ENCODE measurements at places on chromosomes 2 and 18.
A peak's percentile ranks its signal among the peaks of the same experiment; 100 is the strongest.

DNA sequence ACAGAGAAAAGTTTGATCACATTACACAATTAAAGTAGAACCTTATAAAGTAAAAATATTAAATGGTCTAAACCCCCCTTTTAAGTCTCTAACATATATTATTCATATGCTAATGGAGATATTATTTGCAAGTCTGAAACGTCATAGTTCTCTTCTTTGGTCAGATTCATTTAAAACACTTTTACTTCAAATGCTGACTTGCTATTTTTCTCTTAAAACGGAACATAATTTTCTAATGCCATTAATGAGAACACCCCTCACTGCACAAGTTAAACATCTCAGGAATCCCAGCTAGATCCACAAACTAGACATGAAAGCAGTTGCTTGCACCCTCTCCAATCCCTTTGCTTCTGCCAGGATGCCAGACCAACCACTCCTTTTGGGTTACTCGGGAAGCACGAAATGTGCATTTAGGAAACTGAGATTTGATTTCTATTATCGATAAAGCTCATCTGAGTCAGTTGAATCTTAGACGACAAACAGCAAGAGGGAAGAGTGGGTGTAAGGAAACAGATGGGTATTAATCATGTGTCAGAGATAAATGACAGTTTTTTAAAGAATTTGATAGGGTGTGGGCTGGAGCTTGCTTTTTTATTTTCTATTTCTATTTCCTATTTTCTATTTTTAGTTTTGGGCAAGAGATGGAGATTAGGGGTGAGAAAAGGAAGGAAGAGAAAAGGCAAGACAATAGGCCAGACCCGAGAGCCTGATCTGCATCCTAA is 1.5 kb downstream of the ADD2 start:
- peak overlapping the region; percentile 98 for H3K27ac ChIP-seq
- no peak for DNase-seq
- H3K4me1 ChIP-seq: peaks cover 41% of the 10 kb centered on the region
- peak overlapping the region; percentile 71 for H3K4me3 ChIP-seq
- H3K36me3 ChIP-seq: no peaks in the 10 kb centered on the region
- H3K27me3 ChIP-seq: no peaks in the 10 kb centered on the region

DNA sequence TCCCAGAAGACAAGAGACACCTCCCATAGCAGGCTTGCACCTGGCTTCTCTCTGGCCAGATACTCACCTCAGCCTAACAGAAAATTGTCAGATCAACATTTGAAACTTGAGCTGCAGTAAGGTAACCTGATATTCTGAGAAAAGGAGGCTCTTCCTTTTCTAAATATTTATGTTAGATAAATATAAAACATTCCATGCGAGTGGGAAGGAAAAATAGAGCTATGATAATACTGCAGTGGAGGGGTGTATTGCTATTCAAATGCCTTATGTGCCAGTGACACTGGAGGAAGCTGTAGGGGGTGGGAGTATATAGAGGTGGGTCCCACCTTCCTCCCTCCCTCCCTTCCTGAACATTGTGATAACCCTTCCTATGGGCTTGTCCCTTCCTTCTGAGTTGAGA is 515.5 kb upstream of the CHAC2 start:
- no peaks in the 10 kb centered on the region for H3K36me3 ChIP-seq
- no peak overlapping the region for H3K27ac ChIP-seq
- no peaks in the 10 kb centered on the region for H3K27me3 ChIP-seq
- H3K4me3 ChIP-seq: no peak overlapping the region
- H3K4me1 ChIP-seq: no peaks in the 10 kb centered on the region
- DNase-seq: peak; percentile 24

DNA sequence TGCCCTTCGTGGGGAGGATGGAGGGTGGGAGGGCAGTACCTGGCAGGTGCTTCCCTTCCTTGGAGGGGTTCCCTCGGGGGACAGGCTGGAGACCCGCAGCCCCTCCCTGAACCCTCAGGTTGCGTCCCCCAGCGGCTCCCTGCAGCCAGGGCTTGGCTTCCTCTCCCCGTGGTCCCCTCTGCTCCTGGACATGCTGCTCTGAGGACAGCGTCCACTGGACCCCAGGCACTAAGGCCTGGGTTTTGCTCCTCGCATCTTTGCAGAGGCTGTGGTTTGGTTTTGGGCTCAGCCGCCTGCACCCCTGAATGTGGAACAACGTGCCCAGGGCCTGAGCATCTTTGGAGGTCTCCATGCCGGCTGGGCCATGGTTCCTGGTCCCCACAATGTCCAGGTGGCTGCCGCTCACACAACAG is 133.5 kb downstream of the PTGR3 start:
- no peaks in the 10 kb centered on the region for H3K27me3 ChIP-seq
- no peak overlapping the region for H3K27ac ChIP-seq
- H3K36me3 ChIP-seq: no peaks in the 10 kb centered on the region
- DNase-seq: no peak
- no peak overlapping the region for H3K4me3 ChIP-seq

DNA sequence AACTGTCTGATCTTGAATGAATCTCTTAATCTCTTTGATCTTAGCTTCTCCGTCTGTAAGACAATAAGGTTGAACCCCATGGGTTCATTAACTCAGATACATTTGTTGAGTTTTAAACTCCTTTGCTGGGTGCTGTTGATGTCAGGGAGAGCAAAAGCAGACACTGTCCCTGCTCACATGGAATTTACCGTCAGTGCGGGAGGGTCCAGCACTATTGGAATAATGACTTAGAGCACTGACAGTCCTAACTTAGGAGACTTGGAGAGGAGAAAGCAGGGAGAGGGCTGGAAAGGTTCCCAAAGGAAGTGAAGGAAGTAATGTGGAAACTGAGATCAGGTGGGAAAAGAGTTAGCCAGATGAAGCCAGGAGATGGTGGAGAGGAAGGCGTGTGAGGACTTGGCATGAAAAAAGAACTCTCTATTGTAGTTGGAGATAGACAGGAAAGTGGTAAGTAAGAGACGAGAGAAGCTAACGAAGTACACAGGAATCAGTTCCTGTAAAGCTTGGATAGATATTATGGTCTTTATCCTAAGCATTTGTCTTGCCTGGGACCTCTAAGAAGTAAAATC is 141.4 kb upstream of the SERTAD2 start:
- H3K27me3 ChIP-seq: no peaks in the 10 kb centered on the region
- H3K4me1 ChIP-seq: peaks cover 9% of the 10 kb centered on the region
- H3K4me3 ChIP-seq: no peak overlapping the region
- H3K27ac ChIP-seq: no peak overlapping the region
- no peaks in the 10 kb centered on the region for H3K36me3 ChIP-seq
- DNase-seq: no peak

DNA sequence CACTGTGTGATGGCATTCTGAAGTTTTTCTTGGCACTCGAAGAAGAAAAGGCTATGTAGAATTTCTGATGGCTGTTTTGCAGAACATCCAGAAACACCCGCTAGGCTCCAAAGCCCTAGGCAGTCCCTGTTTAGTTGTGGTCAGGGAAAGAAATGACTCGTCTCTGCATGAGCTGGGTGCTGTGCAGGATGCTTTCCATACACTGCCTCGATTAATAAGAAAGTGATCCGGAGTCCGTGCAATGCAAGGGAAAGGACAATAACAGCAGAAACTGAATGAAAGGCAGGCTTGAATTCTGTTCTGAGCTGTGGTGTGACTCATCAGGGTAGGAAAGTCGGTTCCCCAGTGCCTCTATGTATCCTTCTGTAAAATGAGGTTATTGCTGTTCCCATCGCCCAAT is 18.7 kb downstream of the MAPRE3 start:
- no peaks in the 10 kb centered on the region for H3K4me1 ChIP-seq
- no peaks in the 10 kb centered on the region for H3K36me3 ChIP-seq
- H3K27me3 ChIP-seq: no peaks in the 10 kb centered on the region

DNA sequence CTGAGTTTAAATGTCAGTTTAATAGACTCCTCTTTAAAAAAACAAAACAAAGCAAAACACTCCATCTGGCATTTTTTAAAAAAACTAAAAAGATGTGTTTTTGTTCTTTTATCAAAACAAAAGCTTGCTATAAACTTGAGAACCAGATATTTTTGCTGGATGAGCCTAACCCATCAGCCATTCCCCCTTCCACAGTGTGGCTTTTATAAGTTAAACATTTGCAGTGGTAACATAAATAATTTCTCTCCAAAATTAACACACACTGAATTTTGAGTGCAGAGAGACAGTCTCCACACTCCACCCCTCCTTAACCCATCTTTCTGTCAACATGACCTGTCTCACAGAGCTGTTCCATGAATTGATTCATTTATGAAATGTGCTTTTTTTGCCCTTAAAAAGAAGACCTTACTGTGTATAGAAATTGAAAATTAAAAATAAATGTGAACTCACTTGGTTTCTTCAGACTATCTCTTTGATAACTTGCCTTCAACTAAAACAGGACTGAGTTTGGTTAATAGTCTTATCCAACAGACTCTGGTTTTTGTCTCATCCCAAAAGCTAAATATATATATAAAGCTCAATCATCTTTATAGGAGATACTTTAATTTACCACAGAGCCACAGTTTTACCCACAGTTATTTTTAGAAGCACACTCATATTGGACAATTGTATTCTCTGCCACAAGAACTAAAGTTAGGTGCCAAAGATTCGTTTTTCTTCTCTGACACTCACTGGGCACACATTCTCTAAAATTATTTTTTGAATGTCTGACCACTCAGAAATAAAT is 64.8 kb upstream of the STK39 start:
- H3K36me3 ChIP-seq: no peaks in the 10 kb centered on the region
- H3K4me3 ChIP-seq: no peak overlapping the region
- H3K27ac ChIP-seq: no peak overlapping the region
- no peaks in the 10 kb centered on the region for H3K4me1 ChIP-seq

- no peaks in the 10 kb centered on the region for H3K36me3 ChIP-seq
- no peak overlapping the region for H3K4me3 ChIP-seq
- peak overlapping the region; percentile 58 for H3K27ac ChIP-seq
- peaks cover 28% of the 10 kb centered on the region for H3K4me1 ChIP-seq
- DNase-seq: no peak
Measured at GRCh38 chr2:9356261-9356660, 67.1 kb downstream of the ITGB1BP1 start.

DNA sequence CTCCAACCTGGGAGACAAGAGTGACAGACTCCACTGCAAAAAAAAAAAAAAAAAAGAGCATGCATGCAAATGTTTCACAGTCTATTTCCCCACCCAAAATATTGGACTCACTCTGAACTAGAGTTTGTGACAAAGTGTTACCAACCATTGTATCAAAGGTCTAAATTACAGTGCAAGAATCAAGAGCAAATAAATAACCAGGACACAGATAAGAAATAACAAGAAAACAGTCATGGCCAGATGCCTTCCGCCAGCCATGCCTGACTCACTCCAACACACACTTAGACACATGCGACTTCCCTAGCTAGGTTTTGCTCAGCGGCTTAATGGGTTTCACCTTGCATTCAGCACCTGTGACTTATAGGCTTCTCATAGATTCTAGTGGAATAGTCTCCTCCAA is 62.8 kb downstream of the CYB5A start:
- DNase-seq: no peak
- no peaks in the 10 kb centered on the region for H3K36me3 ChIP-seq
- no peaks in the 10 kb centered on the region for H3K4me1 ChIP-seq
- no peaks in the 10 kb centered on the region for H3K27me3 ChIP-seq
- no peak overlapping the region for H3K27ac ChIP-seq
- no peak overlapping the region for H3K4me3 ChIP-seq

- peaks cover 4% of the 10 kb centered on the region for H3K4me1 ChIP-seq
- H3K36me3 ChIP-seq: no peaks in the 10 kb centered on the region
- peak; percentile 16 for DNase-seq
- H3K4me3 ChIP-seq: no peak overlapping the region
- no peaks in the 10 kb centered on the region for H3K27me3 ChIP-seq
Measured at GRCh38 chr2:165141601-165142354, 62.1 kb downstream of the SCN3A start.

GRCh38 chr2:27615316-27615715 is 13.5 kb downstream of the CCDC121 start:
- H3K27me3 ChIP-seq: no peaks in the 10 kb centered on the region
- no peak for DNase-seq
- no peak overlapping the region for H3K27ac ChIP-seq
- no peaks in the 10 kb centered on the region for H3K4me1 ChIP-seq

GRCh38 chr2:99480390-99480789 is 9.4 kb downstream of the REV1 start:
- no peaks in the 10 kb centered on the region for H3K36me3 ChIP-seq
- no peaks in the 10 kb centered on the region for H3K27me3 ChIP-seq
- H3K4me3 ChIP-seq: no peak overlapping the region
- no peak overlapping the region for H3K27ac ChIP-seq
- peaks cover 27% of the 10 kb centered on the region for H3K4me1 ChIP-seq

DNA sequence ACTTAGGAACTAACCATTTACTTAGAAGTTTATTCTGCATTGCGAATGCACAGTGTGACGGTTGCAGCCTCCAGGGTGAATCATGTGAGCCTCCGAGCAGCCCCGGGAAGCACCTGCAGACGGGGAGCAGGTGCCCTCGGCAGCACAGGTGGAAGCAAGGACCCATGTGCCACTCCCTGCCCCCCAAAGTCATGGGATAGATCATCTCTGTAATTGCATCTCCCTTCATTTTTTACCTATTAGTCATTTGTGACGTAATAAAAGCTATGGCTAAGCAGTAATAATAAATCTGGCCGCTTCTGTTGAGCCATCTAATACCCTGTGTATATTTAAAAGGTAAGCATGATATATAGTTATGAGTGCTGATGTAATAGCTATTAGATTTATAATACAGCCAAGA is 97.2 kb downstream of the PTGR3 start:
- no peaks in the 10 kb centered on the region for H3K27me3 ChIP-seq
- H3K4me1 ChIP-seq: no peaks in the 10 kb centered on the region
- no peak overlapping the region for H3K27ac ChIP-seq
- H3K36me3 ChIP-seq: no peaks in the 10 kb centered on the region
- H3K4me3 ChIP-seq: no peak overlapping the region

DNA sequence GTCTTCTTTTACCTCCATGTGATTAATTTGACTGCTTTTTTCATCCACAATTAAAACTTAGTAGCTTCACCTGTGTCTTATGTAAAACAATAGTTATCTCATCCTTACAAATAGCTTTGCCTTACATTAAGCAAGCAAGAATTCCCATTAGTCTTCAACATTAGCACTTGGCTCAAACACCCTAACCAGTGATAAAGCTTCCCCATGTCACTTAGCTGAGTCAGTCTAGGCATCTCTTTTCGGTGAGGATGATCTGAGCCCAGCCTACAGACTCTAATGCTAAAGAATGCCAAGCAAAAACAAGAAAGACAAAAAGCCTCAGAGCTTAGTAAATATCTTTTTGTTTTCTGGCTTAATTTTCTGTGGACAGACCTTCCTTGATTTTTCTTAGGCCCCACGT is 26.1 kb downstream of the GAD1 start:
- no peak overlapping the region for H3K27ac ChIP-seq
- H3K4me3 ChIP-seq: no peak overlapping the region
- no peaks in the 10 kb centered on the region for H3K4me1 ChIP-seq
- no peak for DNase-seq
- H3K36me3 ChIP-seq: no peaks in the 10 kb centered on the region
- H3K27me3 ChIP-seq: no peaks in the 10 kb centered on the region

DNA sequence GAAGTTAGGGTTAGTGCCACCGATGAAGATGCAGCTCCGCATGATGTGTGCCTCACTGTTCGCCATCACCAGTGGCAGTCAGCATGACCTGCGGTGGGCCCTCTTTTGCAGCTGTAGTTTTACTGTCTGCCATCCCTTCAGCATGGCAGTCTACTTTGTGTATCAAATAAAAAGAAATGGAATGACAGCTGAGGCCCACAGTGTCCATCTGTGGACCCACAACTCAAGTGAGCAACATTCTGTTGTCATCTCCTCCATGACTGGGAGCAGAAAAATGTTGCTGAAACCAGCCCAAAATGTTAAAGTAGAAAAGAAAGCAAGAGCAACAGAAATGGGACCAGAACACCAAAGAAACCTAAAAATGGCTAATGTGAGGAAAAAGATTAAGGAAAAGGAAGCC is 128.7 kb downstream of the MEP1B start:
- no peaks in the 10 kb centered on the region for H3K4me1 ChIP-seq
- H3K4me3 ChIP-seq: no peak overlapping the region
- H3K27ac ChIP-seq: no peak overlapping the region
- H3K36me3 ChIP-seq: no peaks in the 10 kb centered on the region
- no peaks in the 10 kb centered on the region for H3K27me3 ChIP-seq

All from GM23338 (cell line).